Activated B cell treated with CpG ODN at 0.5 μM for 24 hours (primary cell): ENCODE measurements at places on chromosomes 2 and 18.

DNA sequence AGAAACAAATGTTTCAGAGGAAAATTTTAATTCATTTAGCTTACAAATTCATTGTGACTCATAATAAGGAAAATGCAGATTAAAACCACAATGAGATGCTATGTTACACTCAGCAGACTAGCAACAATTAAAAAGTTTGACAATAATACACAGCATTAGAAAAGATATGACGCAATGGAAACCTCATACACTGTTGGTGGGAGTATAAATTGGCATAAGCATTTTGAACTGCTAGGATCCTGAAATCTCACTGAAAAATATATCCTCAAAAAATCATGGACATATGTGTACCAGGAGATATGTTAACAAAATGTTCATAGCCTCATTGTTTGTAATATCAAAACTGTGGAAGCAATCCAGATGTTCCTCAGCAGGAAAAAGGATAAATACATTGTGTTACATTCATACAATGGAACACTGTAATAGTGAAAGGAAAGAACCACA is 13.7 kb downstream of the CALCRL start:
- no peak for DNase-seq

GRCh38 chr2:152506843-152507242 is 171.9 kb downstream of the FMNL2 start:
- no peak for DNase-seq

- no peak for DNase-seq
These were observed 1604.8 kb upstream of the ZEB2 start for GRCh38 chr2:146124741-146125140.

DNA sequence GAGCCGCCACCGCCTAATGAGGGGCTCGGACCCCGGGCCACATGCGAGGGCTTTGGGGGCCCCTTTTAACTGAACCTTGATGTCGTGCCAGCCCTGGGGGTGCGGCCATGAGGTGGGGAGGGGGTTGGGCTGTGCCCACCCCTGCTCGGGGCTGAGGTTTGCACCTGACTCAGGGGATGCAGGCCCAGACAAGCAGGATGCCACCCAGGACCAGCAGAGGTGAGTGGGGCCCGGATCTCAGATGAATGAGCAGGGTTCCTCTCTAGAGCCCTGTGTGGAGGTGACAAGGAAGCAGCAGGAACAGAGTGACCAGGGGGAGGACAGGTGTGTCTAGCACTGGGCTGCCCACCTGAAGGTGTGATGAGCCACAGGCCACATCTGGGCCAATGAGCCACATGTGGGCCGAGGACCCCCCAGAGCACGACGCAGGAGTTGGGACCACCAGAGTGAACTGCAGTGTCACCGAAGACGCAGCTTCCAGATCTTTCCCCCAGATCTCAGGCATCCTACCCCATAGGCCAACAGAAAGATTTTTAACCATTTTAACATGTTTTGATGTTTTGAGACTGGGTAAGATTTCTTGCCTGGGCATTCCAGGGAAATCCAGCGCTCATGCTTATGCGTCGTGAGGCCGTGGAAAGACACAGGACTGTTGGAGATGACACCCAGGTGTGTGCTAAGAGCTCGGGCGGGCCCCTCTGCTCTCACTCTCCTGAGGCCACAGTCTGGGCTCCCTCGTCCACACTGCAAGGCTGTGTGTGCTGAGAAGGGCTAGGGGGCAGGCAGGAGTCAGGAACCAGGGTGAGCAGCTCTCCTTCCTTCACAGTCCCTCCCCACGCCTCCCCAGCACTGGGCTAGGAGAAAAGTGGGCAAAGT is 73.6 kb downstream of the DDX1 start:
- DNase-seq = no peak

DNA sequence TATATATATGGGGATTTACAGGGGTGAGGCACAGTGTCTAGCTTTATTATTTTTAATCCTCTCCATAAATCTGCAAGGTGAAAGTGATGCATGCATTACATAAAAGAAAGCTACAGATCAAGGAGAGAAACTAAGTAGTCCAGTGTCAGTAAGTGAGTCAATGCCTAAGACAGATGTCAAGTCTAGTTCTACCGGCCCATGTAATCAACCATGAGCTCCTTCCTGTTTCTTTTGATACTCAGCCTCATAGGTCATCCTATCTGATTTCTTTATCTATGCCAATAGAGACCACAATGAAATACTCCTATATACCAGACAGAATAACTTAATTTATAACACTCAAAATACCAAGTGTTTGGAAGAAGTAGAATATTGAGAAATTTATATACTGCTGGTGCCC is 20.2 kb upstream of the GYPC start:
- no peak for DNase-seq

DNA sequence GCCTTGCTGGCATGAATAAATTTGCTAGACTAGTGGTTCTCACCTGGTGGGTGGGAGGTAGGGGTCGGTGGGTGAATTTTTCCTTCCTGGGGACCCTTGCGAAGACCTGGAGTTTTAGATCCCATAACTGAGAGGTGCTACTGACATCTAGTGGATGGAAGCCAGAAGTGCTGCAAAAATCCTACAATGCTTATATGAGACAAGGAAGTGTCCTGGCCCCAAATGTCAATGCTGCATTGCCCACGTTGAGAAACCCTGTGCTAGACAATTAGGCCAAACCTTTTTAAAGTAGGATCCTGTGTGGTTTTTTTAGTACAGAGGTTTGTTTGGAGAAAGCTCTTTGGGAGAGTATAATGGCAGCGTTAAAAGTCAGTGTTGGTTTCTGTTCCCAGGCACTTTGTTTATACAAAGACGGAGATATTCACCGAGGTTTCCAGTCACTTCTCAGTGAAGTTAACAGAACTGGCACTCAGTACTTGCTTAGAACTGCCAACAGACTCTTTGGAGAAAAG is 9.6 kb downstream of the SERPINB8 start:
- no peak for DNase-seq

DNA sequence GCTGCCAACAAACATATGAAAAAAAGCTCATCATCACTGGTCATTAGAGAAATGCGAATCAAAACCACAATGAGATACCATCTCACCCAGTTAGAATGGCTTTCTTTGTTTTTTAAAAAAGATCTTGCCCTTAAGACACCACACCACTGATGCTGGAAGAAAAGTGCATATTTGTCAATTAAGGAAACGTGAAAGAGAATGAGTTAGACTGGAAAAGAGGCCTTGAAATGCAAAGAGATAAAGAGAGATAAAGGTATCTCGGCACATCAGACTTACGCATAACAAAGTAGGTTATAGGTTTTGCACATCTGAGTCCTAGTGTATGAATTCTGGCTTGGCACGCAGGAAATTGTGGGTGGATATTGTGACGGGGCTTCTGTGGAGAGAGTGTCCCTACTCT is 149.5 kb downstream of the MTX2 start:
- no peak for DNase-seq
